ENCODE measurements at places on chromosomes 5 and 9. TPM values are rescaled to one million over a fixed set of nuclear protein-coding genes. Genes with fewer than 3 reads are reported as not detected.

GRCh38 chr9:129131300-129132145, 20.3 kb downstream of the PTPA start:
- peak; percentile 92 for DNase-seq

The ZFP2 gene
- 1.7 TPM for total RNA-seq

GRCh38 chr5:160507221-160507721, 85.6 kb downstream of the PTTG1 start:
- DNase-seq = no peak

The TGFBI gene
- 267 TPM for total RNA-seq

The PTPN3 gene
- total RNA-seq = 4.7 TPM

DNA sequence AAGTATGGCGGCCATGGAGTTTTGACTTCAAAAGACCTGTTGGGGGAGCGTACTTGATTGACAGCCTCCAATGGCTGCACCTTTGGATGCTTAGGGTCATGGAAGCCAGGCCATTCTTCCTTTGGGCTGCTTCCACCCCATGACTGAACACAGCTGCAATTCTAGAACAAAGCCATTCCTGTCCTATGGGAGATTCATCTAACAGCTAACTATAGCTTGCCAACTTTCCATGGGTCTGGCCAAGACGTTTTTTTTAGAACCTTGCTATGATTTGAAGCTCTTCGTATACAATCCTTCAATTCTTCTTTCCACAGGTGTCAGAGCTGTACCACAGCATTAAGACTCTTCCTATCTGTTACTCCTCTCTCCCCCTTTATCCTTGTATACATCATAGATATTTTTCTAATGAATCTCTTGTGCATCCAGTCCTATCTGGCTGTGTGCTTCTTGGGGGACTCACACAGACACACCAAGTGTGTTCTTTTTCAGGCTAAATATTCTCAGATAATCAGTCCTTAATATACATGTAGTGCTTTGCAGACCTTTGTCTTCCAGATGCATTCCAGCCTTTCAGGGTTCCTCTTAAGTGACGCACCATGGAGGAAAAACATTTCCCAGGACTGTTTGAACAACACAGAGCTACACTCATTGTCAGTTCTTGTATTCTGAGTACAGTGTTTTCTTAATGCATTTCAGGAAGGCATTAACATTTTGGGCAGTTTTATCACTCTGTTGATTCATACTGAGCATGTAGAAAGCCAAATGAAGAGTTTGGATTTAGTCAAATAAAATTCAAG, 198.9 kb downstream of the TAF11L14 start:
- no peak for DNase-seq

- no peak for DNase-seq
These were observed 12.4 kb upstream of the ASS1 start for GRCh38 chr9:130432362-130432761.

GRCh38 chr5:27458287-27458686, 419.9 kb upstream of the CDH9 start:
- no peak for DNase-seq

- no peak for DNase-seq
These were observed 202.9 kb upstream of the PANK3 start for GRCh38 chr5:168781941-168782571.

DNA sequence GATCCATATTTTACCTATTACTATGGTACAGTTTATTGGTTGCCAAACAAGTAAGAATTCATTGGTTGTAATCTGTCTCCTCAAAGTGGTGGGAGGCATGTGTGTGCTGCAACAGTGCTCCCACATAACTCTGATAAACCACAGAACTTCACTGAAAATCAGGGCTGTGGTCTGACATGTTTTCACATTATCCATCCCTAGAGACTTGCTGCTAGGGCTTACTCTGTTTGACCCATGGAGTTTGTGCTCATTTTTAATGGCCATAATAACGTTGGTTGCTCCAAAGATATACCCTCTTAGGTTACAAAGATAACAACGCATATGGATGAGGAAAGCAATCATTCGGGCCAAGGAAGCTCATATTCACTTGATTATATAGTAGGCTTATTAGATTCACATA, 37.0 kb downstream of the HACD4 start:
- no peak for DNase-seq

DNA sequence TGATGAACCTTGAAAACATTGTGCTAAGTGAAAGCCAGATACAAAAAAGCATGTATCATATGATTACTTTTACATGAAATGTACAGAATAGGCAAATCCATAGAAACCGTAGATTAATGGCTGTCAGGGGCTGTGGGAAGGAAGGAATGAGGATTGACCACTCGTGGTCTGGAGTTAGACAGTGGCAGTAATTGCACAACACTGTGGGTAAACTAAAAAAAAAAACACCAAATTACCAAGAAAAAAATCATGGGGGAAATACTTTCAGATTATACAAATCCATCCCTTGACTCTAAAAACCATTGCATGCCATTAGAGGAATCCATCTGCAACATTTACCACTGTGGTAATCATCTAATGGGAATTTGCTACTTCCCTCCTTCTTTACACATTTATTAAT, 140.0 kb downstream of the SIL1 start:
- DNase-seq = no peak

The ZNF618 gene
- total RNA-seq = 35.1 TPM

DNA sequence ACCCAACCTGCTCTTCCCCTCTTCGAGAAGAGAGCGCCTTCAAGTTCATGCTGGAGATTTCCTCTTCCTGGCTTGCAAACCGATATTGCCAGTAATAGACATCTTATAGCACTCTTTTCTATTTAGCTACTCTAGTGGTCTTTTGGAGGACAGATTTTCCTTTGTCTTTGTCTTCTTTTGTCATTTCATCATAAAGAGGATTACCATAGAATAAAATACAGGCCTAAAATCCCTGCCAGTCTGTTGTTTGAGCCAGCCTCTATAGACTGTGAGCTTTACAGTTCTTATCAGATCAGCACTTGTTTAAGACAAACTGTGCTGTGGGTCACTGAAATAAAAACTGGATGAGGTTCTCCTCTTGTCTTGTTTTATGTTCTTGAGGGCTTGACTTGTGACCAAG, 802.8 kb downstream of the NR2F1-AS1 start:
- no peak for DNase-seq

GRCh38 chr5:85479849-85480248, 1095.2 kb upstream of the EDIL3 start:
- no peak for DNase-seq

DNA sequence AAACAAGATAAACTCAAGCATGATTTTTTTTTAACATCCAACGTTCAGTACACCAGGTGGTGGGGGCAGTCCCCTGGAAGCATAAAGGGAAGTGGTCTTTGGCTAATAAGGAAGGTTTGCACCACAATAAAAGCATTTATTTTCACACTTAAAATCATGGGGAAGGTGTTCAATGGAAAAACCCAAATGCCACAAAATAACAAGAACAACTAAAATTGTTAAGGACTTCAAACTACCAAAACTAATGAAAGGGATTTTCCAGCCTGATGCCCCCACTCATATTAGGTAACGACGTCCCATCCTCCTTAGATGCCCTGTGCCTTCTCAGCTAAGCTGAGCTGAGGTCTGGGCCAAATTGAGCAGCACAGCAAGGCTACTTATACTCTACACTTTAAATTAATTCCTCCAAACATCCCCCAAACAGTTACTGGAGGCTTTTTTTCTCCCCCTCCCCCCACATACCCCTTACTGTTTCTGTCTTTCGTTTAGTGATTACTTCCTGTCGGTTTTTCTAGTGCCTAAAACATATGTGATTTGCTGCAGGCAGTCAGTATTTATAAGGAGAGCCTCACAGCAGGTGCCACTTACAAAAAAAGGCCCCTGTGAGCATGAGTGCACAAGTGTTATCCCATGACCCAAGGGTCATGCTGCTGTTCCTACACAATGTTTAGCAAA, 259.7 kb upstream of the ZNF608 start:
- no peak for DNase-seq

The ENHO gene
- 1.0 TPM for total RNA-seq

- DNase-seq = no peak
These were observed 114.2 kb downstream of the LHFPL2 start for GRCh38 chr5:78534148-78534904.

DNA sequence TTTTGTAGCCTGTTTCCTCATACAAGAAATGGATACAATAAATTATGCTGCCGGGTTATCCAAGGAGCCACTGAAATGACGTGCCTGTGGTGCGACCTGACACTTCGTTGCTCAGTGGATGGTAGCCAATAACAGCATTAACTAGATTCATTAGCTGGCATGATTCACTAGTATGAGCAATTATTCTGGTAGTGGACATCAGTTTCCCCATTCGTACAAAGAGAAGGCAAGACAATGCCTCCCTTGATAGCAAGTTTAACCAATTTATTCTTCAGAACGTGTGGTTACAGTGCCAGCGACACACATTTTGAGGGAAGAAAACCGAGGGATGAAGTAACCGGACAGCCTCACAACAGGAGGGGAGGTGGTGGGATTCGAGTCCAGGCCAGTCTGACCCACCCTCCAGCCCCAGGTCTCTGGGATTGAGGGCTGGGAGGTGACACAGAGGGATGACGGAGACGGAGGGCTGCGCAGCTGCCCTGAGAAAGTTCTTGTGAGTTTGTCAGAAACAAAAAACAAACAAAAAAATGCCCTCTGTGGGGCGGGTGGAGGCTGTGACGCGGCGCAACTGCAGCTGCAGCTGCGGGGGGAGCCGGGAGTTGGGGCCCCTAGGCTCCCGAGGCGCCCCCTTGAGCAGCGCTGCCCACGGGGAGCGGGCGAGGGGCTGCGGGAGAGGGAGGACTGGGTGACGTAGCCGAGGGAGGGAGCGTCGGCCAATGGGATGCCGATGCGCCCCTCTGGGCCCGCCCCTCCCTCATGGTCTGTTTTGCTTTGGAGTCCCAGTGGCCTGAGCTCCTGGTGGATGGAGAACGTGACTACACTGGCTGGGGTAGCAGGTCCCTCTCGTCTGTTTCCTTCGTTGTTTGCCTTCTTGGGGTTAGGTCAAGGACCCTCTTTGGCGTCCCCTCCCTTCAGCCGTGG, 10.9 kb downstream of the LHX2 start:
- DNase-seq = no peak

- DNase-seq = no peak
These were observed 23.7 kb downstream of the SNX30 start for GRCh38 chr9:112774006-112774996.

The MCCC2 gene
- 25.4 TPM for total RNA-seq

- no peak for DNase-seq
These were observed 35.9 kb upstream of the TESK1 start for GRCh38 chr9:35569206-35569605.

GRCh38 chr9:121745396-121745695, 93.9 kb downstream of the DAB2IP start:
- DNase-seq = no peak

The RGMB gene
- total RNA-seq = 111 TPM

- DNase-seq = no peak
These were observed 79.2 kb downstream of the FREM1 start for GRCh38 chr9:14831074-14831473.

DNA sequence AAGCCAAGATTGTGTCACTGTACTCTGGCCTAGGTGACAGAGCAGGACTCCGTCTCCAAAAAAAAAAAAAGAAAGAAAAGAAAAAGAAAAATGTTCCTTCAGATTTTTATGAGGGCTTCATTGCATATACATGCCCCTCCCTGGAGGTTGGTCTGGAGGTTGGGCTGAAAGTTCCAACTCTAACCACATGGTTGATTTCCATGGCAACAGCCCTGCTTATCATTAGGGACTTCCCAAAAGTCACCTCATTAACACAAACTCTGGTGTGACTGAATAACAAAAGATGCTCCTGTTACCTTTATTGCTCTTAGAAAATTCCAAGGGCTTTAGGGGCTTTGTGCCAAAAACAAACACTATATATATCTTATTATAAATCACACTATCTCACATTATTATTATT, 113.8 kb downstream of the TMC1 start:
- no peak for DNase-seq

DNA sequence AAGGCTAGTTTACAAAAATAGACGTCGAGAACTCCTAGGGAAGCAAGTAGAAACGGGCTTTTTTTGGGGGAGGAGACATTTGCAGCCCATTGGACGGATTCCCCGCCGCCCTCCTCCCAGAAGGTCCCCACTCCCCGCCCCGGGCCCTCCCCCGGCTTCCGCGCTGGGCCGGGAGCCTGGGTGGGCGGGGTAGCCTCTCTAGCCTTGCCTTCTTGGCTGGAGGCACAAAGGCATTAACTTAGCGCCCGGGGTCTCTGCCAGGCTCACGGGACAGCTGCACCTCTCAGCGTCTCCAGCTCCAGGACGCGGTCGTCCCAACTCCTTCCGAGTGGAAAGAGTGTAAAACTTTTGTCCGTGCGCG, at the start of gene DMRTA1:
Gene DMRTA1, plus strand, starts transcription at position 236 of the 361 bp plus-strand sequence. CDS start 242 bp downstream, outside the sequence.
- DNase-seq = no peak

DNA sequence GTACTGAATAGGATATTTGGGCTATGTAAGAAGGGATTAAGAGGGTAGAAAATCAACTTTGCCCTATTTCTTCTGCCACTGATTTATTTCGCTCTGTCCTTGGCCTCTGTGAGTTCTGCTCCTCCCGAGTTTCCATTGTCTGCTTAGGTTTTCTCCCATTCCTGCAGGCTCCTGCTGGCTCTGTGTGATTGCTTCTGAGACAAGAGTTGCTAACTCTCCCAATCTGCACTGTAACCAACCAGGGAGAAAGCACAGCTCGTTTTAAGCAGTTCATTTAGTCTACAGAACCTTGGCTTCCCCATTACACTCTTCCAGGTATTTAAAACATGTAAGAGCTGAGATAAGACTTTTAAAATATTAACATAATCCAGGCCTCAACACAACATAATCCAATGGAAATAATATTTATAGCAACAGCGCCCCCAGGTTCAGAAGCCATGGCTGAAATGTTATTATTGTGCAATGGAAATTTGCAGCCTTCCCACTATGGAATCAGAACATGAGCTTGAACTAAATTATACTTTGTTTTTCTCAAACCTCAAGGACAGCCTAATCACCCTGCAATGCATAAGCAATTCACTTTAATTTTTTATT, 203.5 kb downstream of the ERCC6L2 start:
- DNase-seq = no peak

DNA sequence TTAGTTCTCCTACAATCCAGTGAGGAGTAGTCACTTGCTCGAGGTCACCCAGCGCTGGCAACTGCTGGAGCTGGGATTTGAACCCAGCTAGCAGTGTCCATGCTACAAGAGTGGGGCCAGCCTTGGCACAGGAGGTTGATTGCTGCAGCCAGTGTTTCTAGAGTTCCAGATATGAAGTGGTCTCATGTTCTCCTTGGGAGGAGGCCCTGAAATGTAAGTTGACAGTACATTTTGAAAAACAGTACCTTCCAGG, 802 bp downstream of the CCDC107 start:
- no peak for DNase-seq

The ZMAT2 gene
- total RNA-seq = 50.9 TPM

The SLC36A2 gene
- total RNA-seq = not detected

The CDX1 gene
- 1.0 TPM for total RNA-seq

The RANBP3L gene
- 3.8 TPM for total RNA-seq

DNA sequence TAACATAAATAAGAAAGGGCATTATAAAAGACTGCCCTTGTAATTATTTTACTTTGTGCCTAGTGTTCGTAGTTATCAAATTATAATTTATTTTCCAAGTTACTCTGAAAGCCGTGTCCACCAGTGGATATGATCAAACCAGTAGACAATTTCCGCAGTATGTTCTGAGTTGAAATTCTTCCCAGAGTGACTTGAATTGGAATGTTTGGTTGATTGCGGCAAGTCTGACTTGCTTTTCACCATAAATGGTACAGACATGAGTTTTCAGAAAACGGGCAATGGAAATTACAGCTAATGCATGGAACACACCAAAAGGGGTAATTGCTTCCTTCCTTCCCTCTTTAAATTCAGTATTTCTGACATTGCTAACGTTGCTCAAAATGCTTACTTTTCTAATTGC, 56.6 kb downstream of the CHSY3 start:
- no peak for DNase-seq
